ENCODE measurements at places on chromosomes 16 and 17.

DNA sequence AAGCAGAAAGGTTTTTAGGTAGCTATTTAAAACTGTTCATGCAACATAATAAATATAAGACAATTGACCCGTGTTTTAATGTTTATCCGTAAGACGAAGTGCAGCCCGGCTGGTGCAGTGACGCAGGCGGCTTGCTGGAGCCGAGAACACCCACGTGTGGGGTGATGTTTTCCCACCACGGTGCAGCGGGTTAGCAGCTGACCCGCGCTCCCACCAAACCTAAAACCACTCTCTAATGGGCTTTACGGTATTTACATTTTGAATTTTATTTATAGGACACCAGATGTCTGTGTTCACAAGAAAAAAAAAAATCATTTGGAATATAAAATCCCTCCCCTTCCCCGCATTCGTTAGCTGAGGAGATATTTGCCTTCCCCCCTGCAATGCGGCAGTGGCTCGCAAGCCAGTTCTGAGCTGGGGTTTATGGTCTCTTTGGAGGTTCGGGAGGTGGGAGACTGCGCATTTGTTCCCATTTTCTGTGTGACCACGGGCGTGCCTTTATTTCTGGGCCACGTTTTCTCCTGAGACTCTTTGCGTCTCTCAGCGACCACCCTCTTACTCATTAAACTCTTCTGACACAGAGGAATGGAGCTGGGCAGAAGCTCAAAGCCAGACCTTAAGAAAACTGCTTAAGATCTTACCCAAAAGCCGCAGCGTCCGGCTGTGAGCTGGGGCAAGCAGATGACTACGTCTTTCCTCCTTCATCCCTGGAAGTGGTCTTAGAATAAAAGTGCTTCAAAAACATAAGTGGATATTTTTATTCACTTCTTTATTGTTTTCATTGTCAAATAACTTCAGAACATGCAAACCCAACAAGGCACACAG is 301.1 kb downstream of the IRF8 start:
- no peak for DNase-seq

DNA sequence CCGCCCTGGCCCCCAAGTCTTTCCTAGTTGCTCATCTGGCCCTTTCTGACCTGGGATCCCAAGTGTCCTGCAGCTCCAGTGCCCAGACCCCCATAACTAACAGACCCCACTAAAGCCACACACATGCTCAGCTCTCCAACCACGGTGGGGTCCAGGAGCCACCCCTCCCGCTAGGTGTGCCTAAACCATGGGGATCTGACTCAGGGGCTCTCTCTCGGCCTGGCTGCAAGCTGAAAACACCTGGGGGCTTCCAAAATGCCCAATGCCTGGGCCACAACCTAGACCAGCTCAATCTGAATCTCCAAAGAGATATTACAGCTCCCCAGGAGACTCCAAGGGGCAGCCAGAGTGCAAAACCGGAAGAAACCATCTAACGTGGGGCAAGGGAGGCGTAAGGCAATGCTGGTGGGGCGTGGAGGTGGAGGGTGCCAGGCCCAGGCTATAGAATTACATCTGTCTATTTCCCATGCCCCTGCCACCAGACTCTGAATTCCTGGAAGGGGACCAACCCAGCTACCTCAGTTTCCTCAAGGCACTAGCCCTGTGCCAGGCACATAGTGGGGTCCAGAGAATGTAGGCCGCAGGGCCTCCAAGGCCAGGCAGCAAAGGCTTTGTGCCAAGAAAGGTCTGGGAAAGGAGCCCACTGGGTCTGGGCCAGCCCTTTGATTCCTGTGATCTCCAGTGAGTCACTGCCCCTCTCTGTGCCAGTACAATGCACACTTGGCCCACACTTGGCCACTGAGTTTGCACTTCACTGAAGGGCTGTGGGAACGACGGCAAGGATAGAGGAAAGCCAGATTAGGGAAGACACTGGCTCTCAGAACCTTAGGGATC is 3.3 kb downstream of the CD2BP2 start:
- DNase-seq, result no peak

DNA sequence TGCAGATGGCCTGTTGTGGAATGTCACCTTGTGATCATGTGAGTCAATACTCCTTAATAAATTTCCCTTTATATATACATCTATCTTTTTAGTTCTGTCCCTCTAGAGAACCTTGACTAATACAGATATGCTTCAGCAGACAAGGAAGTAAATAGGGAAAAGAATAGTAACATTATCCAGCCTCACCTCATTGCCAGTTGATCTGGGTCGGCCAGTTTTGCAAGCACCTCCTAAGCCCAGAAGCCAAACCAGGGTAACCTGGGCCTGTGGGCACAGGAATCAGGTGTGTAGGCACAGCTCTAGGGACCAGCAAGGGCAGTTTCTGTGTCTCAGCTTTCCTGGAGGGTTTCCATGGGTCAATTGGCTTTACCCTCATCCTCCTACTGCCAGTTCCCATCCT is 11.9 kb upstream of the CCL17 start:
- DNase-seq, result no peak

GRCh38 chr17:77423589-77424451 is 283.1 kb downstream of the SEC14L1 start:
- no peak for DNase-seq

GRCh38 chr16:79156761-79157160 is 443.8 kb downstream of the MAF start:
- no peak for DNase-seq

GRCh38 chr16:84973236-84973635 is 38.1 kb downstream of the ZDHHC7 start:
- DNase-seq, result no peak

GRCh38 chr16:79253100-79253631 is 347.4 kb downstream of the MAF start:
- no peak for DNase-seq

- DNase-seq, result no peak
Observed at GRCh38 chr17:49130891-49131290, 1.7 kb upstream of the B4GALNT2 start.

GRCh38 chr17:50908860-50909764 is 43.0 kb upstream of the TOB1 start:
- no peak for DNase-seq

DNA sequence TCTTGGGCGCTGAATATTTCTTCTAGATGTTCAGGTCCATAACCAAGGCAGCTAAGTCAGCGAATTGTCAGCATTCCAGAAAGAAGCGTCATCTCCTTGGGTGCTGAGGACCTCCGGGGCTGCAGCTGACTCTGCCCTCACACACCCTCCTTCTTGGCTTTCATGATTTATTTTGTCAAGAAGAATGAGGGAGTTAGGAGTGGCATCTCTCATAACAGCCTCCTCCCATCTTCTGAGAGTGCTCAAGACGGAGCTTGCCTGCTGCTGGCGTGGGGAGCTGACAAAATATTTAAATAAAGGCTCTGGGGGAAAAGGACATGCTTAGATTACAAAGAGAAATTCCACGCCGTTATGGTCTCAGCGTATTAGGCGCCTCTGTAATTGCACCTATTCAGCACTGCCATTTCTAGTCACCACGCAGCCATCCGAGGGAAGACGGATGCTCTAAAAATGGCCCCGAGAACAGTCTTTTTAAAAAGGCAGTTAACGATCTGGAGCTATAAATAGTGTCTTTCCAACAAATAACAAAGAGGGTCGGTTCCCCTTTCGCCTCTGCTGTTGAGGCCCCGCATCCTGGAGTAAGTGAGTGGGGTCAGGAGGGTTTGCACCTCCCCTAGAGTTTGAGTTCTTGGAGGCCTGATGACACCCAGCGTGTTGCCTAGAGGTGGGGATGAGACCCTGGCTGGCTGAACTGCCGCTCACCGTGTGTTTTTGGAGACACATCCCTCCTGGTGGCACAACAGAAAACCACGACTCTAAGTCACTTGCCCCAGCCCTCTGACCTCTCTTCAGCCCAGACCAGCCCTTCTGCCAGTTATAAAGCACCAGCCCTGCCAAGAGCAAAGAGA is 187.0 kb downstream of the CCDC182 start:
- no peak for DNase-seq

DNA sequence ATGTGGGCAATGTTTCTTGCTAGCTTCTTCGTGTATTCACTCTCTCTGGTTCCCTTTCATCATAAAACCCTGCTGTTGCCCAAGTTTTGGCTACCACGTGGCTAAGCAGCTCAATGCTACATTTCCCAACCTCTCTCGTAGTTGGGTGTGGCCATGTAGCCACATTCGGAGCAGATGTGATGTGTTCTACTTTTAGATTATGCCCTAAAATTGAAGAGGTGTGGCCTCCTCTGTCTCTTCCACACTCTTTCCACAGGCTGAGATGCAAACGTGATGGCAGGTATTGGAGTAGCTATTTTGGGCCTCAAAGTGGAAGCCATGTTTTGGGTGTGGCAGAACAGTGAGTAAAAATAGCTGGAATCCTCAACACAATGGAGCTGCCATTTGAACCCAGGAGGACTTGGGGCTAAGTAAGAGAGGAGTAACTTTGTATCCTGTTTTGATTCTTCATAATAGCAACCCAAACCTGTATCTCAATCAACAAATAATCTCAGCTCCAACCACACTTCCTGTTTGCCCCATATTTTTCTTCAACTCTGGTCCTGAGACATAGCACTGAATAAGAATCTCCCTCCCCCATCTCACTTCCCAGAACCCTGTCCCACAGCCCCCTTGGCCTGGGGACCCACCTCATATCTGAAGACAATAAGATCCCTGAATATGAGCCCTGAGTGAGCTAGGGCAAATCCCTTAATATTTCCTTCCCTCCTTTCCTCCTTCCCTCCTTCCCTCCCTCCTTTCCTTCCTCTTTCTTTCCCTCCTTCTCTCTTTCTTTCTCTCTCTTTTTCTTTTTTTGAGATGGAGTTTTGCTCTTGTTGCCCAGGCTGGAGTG is 4.0 kb downstream of the NUPR1 start:
- DNase-seq, result no peak

GRCh38 chr17:79696610-79696982 is 34.1 kb upstream of the ENPP7 start:
- no peak for DNase-seq

DNA sequence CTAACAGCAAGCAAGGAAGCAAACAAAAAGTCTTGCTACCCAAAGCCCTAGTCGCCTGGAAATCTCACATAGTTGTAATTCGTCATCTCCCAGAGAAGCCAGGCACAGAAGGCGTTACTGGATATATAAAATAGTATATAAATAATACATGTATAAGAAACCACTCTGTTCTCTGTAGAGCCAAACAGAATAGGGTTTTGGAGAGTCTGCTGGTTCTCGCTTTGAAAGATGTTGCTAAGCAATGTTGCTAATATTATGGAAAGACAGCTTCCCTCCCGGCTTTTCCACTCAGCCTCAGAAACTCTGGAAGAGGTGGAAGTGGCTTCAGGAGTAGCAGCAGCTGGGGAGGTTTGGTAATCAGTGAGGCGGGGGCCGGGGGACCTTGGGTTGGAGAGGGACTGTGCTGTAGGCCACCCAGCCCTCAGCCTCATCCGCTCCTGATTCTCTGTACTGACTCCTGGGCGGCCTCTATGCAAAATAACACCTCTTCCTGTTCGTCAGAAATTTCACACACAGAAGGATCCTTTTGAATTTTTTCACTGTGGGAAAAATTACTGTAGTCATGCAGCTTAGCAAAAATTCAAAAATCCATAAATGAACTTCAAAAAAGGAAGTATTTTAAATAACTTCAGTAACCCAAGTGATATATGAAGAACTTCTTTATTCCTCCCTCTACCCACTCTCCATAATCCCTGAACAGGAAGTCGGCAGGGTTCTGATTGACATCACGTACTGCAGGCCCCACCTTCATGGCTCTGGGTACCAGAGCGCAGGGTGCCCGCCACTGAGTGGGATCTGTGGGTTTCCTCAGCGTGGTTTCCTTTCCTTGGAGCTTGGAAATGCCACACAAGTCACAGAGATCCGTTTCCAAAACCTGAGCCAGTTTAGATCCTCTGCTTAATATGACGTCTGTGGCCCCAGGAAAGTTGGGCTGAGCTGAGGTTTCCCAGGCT is 51.4 kb downstream of the RAP1GAP2 start:
- DNase-seq, result no peak

- DNase-seq, result no peak
Observed at GRCh38 chr17:16988749-16989229, 16.9 kb upstream of the TNFRSF13B start.

- DNase-seq, result no peak
Observed at GRCh38 chr16:1991588-1991947, 1.8 kb downstream of the SYNGR3 start.

- DNase-seq, result no peak
Observed at GRCh38 chr16:52546291-52547003, 496 bp downstream of the TOX3 start.

- no peak for DNase-seq
Observed at GRCh38 chr16:84684592-84684965, 15.2 kb upstream of the USP10 start.

DNA sequence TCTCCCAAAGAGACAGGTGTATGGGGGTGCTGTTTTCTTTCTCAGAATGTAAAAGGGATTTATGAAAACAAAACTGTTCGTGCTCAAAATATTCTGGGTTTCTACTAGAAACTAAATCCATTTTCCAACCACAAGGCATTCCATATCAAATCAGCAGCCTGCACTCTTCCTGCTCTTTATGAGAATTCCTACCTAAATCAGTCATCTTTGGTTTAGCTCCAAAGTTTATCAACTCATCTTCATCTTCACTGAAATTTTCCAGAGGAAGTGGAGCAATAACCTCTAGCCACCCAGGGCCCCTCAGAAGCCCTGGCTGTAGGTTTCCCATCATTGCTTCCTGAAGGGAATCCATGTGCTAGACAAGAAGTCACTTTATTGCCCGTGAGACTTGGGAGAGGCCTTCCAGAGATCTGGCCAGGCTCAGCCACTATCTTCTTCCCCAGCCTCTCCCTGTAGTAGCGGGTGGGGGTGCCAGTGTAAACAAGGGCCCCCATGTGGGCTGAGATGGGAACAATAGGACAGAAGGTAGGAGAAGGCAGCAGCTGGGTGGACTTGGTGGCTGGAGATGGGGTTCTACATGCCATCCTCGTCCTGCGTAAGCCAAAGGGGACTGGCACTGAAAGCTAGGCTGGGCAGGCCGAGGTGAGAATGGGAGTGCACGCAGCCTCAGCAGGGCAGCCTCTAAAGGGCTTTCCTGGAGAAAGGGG is 22.0 kb upstream of the ALDH3A1 start:
- DNase-seq, result no peak

- DNase-seq, result no peak
Observed at GRCh38 chr16:59432896-59433295, 698.8 kb upstream of the GOT2 start.

DNA sequence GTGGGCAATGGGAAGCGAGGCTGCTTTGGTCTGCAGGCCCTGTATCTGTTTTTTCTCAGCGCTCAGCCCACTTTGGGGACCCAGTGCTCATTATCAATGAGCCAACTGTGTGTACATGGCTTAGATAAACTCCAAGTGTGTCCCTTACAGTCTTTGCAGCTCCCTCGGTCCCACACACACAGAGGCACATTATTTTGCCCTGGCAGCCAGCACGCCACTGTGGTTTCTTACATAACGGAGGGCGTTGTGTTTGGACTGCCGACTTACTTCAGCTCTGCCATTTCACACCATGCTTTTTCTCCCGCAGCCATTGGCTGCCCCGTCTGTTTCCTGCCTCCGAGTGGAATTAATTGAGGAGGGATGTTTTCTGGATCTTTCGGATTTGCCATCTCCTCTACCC is 56.5 kb upstream of the CLEC18A start:
- no peak for DNase-seq

GRCh38 chr17:9669551-9670008 is 24.3 kb downstream of the USP43 start:
- DNase-seq, result no peak

Data from iPS DF 6.9 (cell line).